CD4-positive, alpha-beta T cell treated with Interleukin-6 for 4 hours (primary cell): ENCODE measurements at places on chromosomes 1 and 21.

- DNase-seq, result no peak
Measured at GRCh38 chr21:17343055-17343454, 169.8 kb upstream of the CXADR start.

DNA sequence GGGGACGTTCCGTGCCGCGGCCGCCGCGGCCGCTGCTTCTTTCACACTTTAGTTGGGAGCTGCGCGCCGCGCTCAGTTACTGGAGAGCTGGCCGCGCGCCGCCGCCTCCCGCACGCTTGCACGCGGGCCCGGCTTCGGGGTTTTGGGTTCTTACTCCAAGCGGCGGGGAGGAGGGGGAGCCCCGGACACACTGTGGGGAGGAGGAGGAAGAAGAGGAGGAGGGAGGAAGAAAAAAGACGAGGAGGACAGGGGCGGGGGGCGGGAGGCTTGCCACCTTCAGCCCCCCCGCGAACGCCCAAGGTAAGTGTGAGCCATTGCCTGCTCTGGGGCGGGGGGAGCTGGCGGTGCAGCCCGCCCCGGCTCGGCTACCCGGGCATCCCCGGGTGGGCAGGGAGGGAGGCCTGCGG, 243 bp downstream of the C1orf21 start:
- no peak for DNase-seq

- no peak for DNase-seq
Measured at GRCh38 chr1:242828199-242828598, 303.7 kb upstream of the PLD5 start.

GRCh38 chr1:6545276-6546112, 8.8 kb downstream of the NOL9 start:
- DNase-seq, result peak; percentile 35

- DNase-seq, result no peak
Measured at GRCh38 chr21:23452384-23453083, 2154.7 kb downstream of the MRPL39 start.

- no peak for DNase-seq
Measured at GRCh38 chr1:201286445-201286844, 3.1 kb downstream of the PKP1 start.

DNA sequence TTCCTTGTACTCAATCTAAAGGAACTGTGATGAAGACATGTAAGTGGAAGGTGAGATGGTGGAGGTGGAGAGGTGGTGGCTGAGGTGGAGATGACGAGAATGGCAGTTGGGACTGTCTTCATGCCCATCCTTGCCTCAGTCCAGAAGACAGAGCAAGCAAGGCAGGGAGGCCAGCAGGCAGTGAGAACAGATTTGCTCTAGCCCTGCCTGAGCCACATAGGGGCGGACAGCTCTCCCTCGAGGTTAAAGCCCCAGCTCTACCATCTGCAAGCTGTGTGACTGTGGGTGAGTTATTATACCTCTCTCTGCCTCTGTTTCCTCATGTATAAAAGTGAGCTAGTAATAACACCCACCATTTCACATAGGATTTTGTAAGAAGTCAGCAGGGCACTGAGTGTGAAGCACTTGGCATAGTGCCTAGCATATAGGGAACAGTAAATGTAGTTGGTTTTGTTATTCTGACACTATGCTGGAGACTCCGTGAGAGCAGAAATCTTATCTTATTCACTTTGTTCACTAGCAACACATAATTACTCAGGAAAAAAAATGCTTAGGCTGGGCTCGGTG, 4.8 kb upstream of the FAM110D start:
- no peak for DNase-seq

GRCh38 chr1:87821335-87821697, 492.6 kb downstream of the LMO4 start:
- DNase-seq, result no peak

DNA sequence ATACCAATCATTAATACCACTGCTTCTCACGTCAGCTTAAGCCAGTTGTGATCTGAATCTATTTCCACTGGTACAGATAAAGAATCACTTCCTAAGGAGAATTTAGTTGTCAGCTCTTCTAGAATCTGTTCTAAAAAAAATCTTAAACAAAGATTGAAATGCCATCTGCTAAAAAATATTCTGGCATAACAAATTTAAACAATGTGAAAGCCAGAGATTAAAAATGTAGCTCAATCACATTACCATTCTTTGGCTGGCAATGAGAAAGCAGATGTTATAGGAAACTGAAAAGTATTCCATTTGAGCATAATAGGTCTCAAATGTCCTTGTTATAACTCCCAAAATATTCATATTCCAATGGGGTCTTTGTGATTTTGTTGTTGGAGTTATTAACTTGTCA, 21.7 kb upstream of the LRRC8B start:
- no peak for DNase-seq

DNA sequence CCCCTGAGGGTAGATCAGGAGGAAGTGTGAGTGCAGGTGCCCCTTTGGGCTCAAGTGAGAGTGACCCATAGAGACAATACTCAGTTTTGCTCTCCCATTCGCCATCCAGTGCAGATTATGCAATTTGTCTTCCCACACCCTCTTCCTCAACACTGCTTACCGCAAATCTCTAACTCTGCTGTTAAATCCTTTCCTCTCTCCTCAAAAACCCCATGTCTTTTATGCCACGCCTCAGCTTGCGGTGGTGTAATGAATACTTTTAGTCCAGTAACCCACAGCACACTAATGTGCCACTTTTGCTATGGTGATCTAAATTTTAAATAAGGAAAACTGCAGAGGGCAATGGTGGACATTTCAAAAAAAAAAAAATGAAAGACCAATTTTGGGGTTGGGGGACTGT, 57.7 kb downstream of the PRRX1 start:
- no peak for DNase-seq

GRCh38 chr21:36703626-36704280, 4.8 kb downstream of the SIM2 start:
- no peak for DNase-seq

DNA sequence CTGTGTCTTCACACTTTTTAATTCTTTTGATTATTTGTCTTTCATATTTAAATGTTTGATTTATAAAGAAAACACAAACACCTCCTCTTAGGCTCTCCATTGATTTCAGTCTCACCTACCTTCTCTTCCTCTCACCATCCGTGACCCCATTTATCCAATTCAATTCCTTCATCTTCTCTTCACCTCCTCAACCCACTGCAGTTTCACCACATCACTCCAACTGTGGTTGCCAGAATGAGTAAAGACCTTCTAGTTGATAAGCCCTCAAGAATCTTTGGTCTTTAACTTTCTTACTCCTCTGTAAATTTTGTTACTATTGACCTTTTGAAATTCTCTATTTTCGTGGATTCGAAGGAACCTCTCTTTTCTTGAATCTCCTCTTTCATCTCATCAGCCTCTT, 260.7 kb downstream of the CHRM3 start:
- DNase-seq, result no peak

DNA sequence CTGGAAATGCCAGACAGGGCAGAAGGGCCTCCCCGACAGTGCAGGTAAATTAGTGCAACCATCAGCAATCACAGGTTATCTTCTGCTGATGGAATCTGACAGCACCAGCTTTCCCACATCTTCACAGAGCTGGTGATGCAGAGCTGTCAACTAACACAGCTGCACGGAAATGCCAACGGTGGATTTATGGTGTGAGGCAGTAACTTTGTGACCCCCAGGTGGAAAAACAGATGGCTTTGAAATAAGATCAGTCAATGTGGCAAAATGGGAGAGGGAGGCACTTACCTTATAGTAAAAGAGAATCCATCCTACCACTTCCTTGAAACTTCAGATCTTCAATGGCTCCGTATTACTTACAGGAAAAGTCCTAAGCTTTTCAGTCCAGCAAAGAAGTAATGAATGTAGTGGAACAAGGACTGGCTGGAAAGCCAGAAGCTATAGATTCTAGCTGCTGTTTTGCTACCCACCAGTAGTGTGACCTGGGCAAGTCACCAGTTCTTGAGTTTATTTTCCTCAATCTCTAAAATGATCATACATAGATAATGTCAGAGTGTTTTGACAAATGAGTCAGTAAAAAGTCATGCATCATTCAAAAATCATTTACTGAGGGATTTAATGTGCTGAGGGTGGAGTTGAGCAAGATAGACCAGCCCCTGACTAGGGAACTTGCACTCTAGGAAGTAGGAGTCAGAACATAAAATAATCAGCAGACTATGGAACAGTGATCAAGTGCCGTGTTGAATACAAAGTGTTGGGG, 245.7 kb upstream of the JUN start:
- no peak for DNase-seq

- DNase-seq, result no peak
Measured at GRCh38 chr1:235063068-235063765, 65.4 kb downstream of the TOMM20 start.

DNA sequence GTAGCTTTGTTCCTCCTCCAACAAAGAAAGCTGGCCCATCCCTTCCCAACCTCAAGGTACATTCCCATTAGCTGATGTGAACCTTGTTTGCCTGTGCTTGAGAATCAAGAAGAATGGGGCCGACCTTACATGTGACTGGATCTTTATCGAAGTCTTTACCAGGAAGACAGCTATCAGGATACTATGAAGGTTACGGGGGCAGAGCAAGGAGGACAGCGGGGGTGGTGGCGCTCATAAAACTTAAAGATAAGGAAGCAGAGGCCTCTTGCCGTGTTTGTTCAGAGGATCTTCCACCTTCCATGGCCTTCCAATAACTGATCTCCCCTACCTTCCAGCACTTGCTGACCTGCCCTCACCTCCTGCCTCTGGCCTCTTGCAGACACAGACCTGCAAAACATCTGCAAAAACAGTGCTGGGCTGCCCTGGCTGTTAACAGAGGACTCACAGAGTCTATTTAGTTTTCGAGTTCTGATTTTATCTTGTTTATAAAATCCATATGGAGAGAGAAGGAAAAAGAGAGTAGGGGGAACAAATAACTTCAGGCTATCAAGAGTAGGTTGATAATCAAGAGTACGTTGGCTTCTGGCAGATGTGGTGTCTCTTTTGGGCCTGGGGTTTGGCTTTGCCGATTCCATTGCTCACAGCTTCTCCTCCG, 198.0 kb downstream of the HUNK start:
- DNase-seq, result no peak

GRCh38 chr21:45926281-45926680, 55.3 kb upstream of the COL6A1 start:
- no peak for DNase-seq

DNA sequence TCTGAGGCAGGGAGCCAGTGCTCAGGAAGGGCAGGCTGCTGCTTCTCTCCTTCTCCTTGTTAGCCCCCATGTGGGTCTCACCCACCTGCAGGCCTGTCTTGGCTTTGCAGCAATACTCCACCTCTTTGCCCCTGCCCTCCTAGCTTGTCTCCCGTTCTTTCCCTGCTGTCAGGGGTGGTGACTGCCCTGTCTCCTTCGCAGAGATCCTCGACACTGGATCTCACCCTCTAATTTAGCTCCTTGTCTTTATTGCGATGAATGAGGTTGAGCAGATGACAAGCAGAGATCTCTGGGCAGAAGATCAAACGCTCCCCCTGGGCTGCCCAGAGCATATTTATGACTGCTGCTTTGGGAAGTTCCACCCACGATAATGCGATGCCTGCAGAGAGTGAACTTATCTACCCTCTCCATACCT, 199.2 kb downstream of the ROR1 start:
- DNase-seq, result no peak

- DNase-seq, result no peak
Measured at GRCh38 chr1:183962903-183963302, 74.6 kb downstream of the COLGALT2 start.

DNA sequence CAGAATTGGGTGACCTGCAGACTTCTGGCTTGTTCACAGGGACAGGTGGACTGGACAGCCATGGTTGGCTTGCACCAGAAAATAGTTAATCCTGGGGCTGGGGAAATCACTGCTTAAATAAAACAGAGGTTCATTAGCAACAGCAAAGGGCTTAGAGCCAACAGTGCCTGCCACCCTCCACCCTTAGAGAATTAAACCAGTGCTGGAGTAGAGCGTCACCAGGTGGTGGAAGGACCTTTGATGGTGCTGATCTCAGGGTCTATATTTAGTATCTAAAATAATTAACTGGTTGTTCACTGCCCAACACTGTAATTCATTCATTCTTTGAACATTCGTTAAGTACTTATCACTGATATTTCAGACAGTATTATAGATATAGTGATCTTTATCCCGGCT, 34.7 kb upstream of the PDE9A start:
- no peak for DNase-seq

- no peak for DNase-seq
Measured at GRCh38 chr1:49436865-49437264, 586.9 kb downstream of the AGBL4 start.

- no peak for DNase-seq
Measured at GRCh38 chr1:55773211-55773940, 558.2 kb upstream of the USP24 start.

- DNase-seq, result no peak
Measured at GRCh38 chr1:9853249-9853595, 29.5 kb upstream of the CLSTN1 start.

DNA sequence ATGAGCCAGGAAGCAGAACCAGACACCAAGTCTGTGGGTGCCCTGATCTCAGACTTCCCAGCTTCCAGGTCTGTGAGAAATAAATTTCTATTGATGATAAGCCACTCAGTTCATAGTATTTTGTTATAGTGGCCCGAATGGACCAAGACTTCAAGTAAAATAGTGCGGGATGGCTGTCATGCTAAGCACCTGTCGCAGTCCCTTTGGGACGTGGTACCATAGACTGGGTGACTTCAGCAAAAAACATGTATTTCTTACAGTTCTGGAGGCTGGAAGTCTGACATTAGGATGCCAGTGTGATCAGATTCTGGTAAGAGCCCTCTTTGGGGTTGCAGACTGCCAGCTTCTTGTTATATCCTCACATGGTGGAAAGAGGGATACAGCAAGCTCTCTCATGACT, 2.6 kb upstream of the C1orf198 start:
- no peak for DNase-seq

- DNase-seq, result peak; percentile 69
Measured at GRCh38 chr1:180632326-180633056, 669 bp downstream of the XPR1 start.

DNA sequence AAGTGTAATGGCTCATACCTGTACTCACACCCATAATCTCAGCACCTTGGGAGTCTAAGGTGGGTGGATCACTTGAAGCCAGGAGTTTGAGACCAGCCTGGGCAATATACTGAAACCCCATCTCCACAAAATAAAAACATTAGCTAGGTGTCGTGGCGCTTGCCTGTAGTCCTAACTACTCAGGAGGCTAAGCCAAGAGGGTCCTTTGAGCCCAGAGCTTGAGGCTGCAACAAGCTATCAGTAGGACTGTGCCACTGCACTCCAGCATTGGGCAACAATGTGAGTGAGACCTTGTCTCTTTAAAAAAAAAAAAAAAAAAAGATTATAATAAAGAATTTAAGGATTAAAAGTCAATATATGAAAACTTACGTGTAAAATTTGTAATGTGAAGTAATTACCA, 11.7 kb downstream of the BPNT1 start:
- DNase-seq, result no peak

DNA sequence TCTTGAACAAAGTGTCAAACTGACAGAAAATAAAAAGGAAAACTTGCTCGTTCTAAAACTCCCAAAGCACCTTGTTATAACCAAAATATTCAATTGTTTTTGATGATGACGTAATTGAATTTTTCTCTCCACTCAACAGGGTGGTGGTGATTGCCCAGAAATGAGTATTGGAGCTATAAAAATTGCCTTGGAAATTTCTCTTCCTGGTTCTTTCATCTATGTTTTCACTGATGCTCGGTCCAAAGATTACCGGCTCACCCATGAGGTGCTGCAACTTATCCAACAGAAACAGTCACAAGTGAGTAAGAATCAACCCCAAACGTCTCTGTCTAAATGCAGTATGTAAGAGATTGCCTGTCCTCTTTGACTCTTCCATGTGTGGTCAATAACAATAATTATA, 130.1 kb downstream of the HMCN1 start:
- no peak for DNase-seq

- no peak for DNase-seq
Measured at GRCh38 chr1:90434460-90434859, 282.6 kb downstream of the BARHL2 start.

GRCh38 chr1:223708651-223709268, 3.6 kb upstream of the CAPN2 start:
- no peak for DNase-seq
